Activated naive CD4-positive, alpha-beta T cell treated with anti-CD3 and anti-CD28 coated beads, Interleukin-2, amount 10 ng/mL, durations not matched to agents 7 days and 5 days (primary cell): ENCODE measurements at places on chromosomes 2 and 18.
A peak's percentile ranks its signal among the peaks of the same experiment; 100 is the strongest.

- no peak for DNase-seq
These were observed 39.2 kb downstream of the FECH start for GRCh38 chr18:57547260-57547659.

DNA sequence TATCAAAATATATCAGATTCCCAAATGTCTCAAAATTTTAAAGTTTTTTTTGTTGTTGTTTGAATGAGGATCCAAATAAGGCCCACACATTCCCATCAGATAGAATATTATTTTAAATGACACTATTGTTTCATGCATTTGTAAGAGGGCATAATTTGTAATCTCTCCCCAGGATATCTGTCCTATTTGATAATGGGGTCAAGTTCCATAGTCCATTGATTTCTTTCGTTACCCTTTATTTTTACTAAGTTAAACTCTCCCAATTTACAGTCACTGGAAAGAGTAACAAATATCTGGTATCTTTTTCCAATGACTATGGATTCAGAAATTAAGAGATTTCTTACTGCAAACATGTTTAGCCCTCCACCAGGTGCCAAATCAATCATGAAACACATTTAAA is 32.4 kb downstream of the INO80C start:
- no peak for DNase-seq

GRCh38 chr2:223976635-223977226 is 19.5 kb downstream of the MRPL44 start:
- no peak for DNase-seq

GRCh38 chr2:210562502-210563080 is 6.2 kb downstream of the CPS1 start:
- DNase-seq, result no peak

DNA sequence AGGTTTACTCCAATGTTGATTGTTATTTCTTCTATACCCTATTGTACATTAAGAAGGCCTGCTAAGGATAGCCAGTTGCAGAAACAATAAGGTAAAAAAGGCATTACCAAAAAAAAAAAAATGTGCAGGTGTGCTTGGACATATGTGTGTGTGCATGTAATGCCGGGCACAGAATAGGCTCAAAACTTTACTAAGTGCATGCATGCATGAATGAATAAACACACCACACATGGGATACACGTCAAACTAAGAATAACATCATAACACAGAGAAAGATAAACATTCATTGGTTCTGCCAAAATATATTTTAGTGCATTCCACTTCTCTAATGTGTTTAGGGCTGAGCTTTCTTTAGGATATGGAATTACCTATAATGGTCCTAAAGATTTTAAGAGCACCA is 298.2 kb downstream of the TCF4 start:
- DNase-seq, result no peak

GRCh38 chr2:16632598-16632997 is 33.0 kb downstream of the CYRIA start:
- DNase-seq, result no peak

GRCh38 chr2:84881581-84882413 is 913 bp upstream of the TRABD2A start:
- DNase-seq, result peak; percentile 93

DNA sequence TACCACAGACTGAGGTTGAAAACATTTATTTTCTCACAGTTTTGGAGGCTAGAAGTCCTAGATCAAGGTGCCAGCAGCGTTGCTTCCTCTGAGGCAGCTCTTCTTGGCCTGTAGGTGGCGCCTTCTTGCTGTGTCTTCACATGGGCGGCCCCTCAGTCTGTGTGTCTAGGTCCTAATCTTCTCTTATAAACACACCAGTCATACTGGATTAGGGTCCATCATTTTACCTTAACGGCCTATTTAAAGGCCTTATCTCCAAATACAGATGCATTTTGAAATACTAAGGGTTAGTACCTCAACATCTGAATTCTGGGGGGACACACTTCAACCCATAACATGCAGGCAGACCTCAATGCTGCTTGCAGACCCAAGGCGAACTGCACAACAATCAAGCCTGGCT is 4.4 kb upstream of the RMC1 start:
- DNase-seq, result peak; percentile 83

DNA sequence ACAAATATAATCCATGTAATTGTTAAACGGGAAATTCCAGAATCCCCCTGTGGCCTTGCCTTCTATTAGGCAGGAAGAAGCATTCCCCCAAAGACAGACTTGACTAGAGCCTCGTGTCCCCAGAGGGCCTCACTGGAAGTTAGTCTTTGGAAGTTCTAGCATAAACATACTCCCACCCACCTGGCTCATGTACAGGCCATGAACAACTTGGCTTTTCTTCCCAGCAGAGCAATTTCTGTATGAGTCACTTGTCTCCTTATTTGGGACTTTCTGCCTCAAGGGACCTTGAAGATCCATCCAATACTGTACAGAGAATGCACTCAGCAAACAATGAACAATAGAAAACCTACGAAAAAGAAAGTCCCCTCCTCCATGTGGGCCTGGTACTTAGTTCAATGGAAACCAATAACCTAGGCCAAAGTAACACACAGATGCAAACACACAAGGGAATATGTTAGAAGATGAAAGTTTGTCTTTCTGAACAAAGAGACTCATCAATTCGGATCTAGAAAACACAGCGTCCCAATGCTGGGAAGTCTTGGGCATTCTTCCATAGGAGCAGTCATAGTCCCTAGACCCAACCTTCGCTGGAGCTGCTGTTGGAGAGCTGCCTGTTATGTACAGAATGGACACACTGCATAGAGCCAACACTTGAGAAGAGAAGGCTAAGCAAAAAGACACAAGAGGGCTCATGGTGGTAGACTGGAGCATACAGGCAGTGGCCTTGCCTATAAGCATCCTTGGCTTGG is 303.5 kb downstream of the HRH4 start:
- no peak for DNase-seq

DNA sequence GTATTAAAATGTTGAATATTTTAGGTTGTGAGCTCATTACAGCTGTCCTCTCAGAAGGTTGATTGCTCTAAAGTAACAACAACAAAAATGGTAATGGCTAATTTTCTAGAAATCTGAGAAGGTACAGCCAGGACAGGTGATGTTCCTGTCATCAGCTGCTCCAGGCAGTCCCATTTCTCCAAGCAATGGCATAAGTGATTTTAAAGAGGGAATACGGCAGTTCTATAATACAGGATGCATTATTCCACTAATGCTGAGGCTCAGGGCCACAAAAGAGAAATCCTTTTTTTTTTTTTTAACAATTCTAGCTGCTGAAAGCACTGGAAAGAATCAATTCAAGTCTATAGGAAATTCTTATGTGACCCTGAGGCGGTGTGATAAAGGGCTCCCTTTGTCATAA is 199.9 kb downstream of the PMAIP1 start:
- DNase-seq, result no peak

DNA sequence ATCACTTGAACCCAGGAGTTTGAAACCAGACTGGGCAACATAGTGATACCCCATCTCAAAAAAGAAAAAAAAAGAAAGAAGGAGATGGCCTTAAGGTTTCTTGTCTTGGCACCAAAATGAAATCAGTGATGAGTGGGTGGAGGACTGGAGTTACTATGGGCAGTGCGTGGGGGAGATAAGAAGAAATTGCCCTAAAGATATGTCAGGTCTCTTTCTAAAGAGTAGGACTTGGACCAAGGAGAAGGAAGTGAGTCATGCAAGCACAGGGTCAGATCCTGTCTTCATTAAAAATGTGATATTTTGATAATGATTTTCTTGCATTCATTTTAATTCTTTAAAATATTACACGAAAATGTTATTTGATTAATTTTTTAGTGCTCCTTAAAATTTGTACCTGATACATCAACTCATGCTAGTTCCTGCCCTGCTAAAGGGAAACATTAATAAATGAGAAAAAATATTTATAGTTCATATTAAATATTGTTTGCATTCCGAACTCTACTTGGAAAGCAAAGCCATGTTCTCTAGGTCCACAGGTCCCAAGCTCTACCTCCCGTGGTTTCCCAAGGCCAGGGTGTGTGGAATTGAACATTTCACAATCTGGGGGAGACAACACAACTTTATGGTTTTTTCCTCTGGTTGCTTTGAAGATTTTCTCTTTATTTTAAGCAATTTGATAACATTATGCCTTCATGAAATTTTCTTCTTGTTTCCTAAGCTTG is 62.6 kb upstream of the CTLA4 start:
- no peak for DNase-seq

DNA sequence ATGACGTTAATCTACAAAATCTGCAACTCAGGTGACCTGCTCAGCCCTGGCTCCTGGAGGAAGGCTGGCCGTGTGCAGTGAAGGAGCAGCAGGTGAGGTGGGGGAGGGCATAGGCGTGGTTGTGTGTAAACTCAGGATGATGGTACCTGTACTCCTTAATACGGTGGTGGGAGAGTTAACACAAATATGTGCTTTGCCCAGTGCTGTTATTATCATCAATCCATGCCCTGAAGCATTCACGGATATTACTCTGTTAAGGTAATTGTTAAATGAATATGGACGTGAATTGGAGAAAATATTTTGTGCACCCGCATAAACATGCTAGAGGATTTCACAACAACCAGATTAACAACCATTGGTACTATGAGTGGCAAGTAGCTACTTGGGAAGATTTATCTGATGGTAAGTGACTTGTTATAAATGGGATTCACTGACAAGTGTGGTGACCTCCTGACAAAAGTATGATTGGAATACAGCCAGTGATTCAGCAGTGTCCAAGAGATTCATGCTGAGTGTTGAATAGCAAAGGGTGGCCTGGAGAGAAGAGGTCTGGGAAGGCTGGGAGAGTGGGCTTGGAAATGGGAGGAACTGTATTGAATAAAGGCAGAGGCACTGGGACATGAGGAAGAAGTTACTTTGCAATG is 194.1 kb downstream of the TPGS2 start:
- no peak for DNase-seq

- DNase-seq, result no peak
These were observed 91.5 kb downstream of the MREG start for GRCh38 chr2:215921895-215922294.

DNA sequence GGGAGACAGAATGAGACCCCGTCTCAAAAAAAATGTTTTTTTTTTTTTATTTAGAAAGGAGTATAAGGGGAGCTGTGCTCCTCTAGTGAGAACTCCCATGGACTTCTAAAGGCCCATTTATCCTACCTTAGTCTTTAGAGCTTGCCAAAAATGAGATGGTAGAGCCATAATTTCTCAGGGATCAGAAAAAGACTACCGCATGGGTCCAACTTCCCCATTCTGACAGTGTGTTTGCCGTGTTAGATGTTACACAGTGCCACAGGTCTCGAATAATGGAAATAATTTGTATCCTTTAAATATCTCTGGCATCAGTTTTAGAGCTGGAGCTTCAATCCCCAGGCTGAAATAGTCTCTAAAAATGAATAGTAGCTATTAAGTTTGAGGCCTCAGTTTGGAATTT is 6.0 kb upstream of the SLC39A10 start:
- DNase-seq, result no peak

- DNase-seq, result no peak
These were observed 33.4 kb upstream of the PPM1B start for GRCh38 chr2:44135296-44135695.

DNA sequence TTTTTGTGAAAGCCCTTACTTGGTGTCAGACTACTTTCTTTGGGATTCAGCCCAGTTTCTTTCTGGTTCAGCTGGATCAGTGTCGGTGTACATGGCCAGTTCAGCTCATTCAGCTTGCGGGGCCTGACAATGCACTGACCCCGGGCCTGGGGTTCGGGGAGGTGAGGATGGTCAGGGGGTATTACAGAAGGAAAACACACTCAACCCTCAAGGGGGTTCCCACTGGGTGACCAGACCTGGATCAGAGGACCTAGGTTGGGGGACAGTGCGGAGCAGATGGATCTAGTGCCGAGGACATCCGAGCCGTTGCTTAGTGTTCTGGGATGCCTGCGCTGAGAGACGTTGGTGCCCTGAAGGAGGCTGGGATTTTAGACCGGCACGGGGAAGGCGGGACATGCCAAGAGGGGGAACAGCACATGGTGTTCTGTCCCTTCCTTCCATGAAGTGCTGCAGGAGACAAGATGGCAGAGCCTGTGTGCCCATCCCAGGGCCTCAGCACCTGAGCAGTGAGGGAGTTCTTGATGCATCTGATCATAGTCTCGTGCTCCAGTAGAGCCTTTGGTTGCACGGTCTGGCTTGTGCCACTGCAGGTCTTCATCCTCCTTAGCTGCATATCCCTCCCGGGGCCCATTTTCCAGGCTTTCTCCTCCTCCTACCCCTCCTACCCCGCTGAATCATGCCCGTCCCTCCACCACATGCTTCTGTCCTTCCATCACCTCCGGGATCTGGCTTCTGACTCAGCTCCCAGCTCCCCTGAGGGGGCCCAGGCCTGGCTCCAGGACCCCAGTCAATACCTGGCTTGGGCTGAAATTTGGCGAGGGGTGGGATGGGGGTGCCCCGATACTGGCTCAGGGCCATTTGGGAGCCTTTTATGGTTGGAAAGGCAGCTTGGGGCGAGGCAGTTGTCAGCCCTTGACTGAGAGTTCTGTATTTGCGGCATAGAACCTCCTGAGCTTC is 18.0 kb downstream of the SPEG start:
- DNase-seq, result no peak

DNA sequence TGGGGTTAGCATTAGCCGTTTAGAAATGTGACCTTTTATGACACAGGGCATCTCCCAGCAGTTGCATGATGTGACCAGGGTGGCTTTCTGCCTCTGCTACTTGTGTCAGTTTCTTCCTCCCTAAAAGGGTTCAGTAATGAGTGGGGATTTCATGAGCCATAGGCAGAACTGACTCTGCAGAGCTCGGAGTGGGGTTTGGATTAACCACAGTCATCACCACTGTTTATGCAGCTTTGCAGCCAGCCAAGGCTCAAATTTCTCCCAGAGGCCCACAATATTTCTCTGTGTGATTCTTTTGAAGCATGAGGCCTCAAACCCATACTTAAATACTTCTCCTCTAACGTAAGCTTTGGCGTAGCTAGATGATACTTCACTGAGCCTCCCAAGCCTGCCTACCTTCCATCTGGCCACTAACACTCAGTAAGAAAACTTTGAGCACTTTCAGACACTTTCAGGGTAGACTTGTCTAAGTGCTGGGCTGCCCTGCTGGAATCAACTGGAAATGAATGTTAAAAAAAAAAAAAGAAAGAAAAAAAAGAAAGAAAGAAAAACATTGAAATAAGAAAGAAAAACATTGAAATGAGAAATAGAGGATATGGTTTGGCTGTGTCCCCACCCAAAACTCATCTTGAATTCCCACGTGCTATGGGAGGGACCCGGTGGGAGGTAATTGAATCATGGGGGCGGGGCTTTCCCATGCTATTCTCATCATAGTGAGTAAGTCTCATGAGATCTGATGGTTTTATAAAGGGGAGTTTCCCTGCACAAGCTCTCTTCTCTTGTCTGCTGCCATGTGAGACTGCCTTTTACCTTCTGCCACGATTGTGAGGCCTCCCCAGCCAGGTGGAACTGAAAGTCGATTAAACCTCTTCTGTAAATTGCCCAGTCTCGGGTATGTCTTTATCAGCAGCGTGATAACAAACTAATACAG is 11.5 kb upstream of the LAPTM4A start:
- no peak for DNase-seq

DNA sequence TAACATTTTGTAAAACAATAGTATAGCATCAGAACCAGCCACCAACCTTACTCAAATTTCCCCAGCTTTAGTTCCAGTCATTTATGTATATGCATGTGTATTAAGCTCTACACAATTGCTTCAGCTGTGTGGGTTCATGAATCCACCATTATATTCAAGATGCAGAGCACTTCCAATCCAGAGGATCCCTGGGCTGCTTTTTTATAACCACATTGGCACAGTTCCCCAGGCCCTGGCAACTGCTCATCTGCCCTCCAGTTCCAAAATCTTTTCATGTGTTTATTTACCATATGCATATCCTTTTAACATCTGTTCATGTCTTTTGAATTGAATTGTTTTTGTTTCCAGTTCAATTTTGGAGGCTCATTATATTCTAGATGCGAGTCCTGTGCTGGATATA is 482.9 kb upstream of the HS6ST1 start:
- DNase-seq, result no peak
